Activated CD4-positive, alpha-beta T cell treated with anti-CD3 and anti-CD28 coated beads for 36 hours (primary cell): ENCODE measurements at places on chromosomes 4 and X.

- H3K36me3 ChIP-seq: no peaks in the 10 kb centered on the region
- no peak for DNase-seq
- H3K27ac ChIP-seq: no peak overlapping the region
- H3K4me3 ChIP-seq: no peak overlapping the region
- no peaks in the 10 kb centered on the region for H3K27me3 ChIP-seq
These were observed 100.7 kb upstream of the FAM9C start for GRCh38 chrX:13144927-13145655.

GRCh38 chrX:20253232-20253543 lies 13.5 kb downstream of the RPS6KA3 start:
- peaks cover 47% of the 10 kb centered on the region for H3K4me1 ChIP-seq
- H3K27me3 ChIP-seq: no peaks in the 10 kb centered on the region
- peaks cover 18% of the 10 kb centered on the region for H3K36me3 ChIP-seq
- H3K4me3 ChIP-seq: no peak overlapping the region
- no peak for DNase-seq
- H3K27ac ChIP-seq: peak overlapping the region; percentile 47

- no peak overlapping the region for H3K4me3 ChIP-seq
- no peaks in the 10 kb centered on the region for H3K4me1 ChIP-seq
- no peak for DNase-seq
These were observed 289.2 kb downstream of the NR3C2 start for GRCh38 chr4:148152868-148153625.

DNA sequence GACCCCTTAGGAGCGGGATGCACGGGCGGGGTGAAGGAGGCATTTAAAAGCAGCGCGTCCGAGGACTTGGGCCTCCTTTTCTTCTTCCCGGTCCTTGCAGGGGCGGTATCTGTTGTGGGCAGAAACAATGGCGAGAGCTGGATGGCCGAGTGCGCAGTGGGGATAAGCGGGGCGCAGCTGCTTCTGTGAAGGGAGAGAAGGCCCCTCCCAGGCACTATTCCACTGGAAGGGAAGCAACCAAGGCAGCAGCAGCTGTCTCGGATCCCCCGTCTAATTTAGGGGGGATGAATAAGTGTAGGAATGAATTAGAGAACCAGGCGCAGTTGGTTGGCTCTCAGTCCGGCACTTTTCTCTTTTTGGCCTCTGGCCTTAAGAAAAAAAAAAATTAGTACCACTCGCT lies 995 bp downstream of the SMARCA5 start:
- peak overlapping the region; percentile 99 for H3K27ac ChIP-seq
- H3K4me3 ChIP-seq: peak overlapping the region; percentile 100
- DNase-seq: peak; percentile 36
- no peaks in the 10 kb centered on the region for H3K27me3 ChIP-seq
- peaks cover 34% of the 10 kb centered on the region for H3K36me3 ChIP-seq

DNA sequence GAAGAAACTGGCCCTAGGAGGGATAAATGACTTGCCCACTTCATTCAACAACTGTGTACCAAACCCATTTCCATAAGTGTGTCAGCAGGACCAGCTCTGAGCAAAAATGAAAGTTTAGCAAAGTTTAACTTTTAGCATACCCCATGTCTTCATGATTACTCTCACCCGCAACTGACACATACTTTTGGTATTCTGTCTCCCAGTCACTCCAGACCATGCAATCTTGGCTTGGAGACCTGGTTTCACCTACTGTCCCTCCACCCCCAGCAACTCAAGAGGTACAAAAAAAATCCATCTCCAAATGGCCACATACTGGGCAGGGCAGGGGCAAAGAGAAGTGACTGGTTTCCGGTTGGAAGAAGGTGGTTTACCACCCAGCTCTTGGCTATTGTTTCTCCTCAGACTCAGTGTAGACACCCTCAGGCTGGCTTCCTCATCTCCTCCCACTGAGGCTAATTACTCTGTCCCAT lies 79.8 kb downstream of the RLIM start:
- H3K36me3 ChIP-seq: no peaks in the 10 kb centered on the region
- H3K27ac ChIP-seq: peak overlapping the region; percentile 72
- H3K4me3 ChIP-seq: peak overlapping the region; percentile 66
- no peaks in the 10 kb centered on the region for H3K27me3 ChIP-seq
- peaks cover 30% of the 10 kb centered on the region for H3K4me1 ChIP-seq

- no peak overlapping the region for H3K27ac ChIP-seq
- H3K36me3 ChIP-seq: peaks cover 6% of the 10 kb centered on the region
- H3K4me1 ChIP-seq: no peaks in the 10 kb centered on the region
- no peak overlapping the region for H3K4me3 ChIP-seq
These were observed 14.9 kb downstream of the RPGR start for GRCh38 chrX:38312436-38312835.
